ENCODE measurements at places on chromosomes 7 and 10.

- DNase-seq, result no peak
These were observed 35.5 kb downstream of the OGDHL start for GRCh38 chr10:49726593-49726992.

GRCh38 chr7:35422715-35423114 lies 168.8 kb upstream of the TBX20 start:
- DNase-seq, result no peak

DNA sequence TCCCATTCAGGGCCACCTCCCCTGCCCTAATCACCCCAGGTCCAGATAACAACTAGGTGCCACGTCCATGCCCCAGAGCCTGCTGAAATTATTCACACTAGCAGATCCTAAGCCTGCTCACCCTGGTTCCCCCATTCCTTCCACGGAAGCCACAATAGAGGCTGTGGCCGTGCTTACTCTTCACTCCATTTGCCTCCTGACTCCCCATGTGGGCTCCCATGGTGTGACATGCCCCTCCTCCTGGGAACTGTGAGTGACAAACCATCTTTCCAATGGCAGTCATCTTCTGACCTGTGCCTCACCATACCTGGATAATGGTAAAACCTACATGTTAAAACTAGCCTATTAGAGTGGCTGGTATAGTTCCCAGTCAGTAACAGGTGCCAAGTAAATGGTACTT lies 216.2 kb upstream of the PRKCQ start:
- DNase-seq, result no peak

DNA sequence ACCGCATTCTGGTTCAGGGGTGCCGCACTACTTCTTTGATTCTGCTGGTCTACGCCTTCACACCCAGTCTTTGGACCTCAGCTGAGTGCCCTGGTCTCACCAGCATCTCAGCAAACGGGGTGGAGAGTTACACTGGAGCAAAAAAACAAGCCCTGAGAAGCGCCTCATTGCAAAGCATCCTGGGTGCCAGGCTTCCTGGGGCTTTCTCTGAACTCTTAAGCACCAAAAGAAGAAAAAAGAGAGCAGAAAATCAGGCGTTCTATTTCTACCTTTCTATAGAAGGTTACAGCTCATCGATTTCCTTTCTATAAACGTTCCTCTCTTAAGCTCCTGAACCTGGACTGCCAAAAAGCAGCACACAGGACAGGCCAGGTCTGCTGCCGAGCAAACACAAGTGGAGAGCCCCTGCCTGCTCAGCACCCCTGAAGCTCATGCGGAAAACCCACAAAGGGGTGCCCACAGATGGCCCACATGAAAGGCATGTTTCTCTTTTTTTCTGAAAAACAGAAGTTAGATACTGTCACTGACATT lies 217.9 kb downstream of the SFMBT2 start:
- no peak for DNase-seq

DNA sequence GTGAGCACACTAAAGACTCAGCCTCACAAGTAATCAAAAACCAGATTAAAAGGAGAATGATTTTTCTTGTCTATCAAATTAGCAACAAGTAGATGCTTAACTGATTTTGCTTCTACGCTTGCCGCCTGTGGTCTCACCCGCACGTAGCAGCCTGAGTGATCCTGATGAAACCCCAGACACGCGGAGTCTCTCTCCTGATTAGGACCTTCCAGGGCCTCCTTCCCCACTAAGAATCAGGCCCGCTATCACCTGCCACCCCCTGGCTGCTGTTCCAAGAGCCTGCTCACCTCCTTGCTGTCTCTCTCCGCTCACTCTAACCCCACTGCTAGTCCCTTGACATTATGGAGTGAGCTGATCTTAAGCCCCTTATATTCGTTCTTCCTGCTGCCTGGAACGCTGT lies 325.9 kb upstream of the NRP1 start:
- DNase-seq, result no peak

DNA sequence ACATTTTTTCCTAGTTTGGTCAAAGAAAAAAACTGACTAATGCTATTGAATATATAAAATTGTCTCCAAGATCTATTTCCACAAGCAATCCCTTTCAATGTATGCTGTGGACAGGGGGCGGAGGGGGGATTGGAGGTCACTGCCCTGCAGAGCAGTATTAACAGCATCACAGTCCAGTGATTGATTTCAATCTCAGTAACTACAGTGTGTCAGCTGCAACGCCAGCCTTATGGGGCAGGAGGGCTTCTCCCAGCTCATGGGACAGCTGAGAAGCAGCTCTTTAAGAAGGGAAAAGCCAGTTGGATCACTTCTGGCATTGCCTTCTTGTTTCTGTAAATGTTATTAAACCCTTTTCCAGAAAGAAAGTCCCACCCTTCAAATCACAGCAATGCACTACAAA lies 65.0 kb downstream of the RAPGEF5 start:
- no peak for DNase-seq

DNA sequence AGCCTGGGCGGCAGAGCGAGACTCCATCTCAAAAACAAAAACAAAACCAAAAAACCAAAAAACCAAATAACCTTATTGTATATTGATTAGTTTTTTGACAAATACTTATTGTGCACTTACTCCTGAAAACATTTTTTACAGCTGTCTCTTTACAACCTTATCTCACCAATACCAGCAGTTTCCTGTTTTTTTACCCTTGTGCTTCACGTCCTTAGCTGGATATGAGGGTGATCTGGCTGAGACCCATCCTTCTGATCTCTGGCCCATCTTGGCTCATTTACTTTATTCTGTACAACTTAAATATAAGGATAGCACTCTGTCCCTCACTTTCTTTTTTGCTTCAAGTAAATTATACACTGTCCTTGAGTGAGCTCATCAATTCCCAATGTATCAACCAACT lies 104.6 kb upstream of the DNAJB12 start:
- no peak for DNase-seq

- no peak for DNase-seq
These were observed 145.4 kb downstream of the ARHGAP22 start for GRCh38 chr10:48459270-48460150.

DNA sequence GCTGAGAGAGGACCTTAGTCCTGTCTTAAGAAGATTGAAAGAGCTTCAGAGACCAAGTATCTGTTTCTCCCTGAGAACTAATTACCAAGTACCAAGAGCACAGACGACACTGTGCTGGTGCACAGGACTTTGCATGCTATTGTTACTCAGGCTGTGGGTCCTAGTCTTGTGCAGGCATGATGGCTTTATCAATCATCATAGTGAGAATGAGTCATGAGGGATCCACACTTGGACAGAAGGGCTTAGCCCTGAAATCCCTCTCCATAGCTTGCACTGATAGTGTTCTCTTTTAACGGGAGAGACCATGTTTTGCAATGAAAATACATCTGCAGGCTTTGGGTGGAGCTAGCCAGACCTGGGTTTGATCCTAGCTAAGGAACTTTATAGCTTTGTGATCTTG lies 93.3 kb downstream of the SORCS3 start:
- DNase-seq, result no peak

- DNase-seq, result no peak
These were observed 40.6 kb upstream of the WAC start for GRCh38 chr10:28492116-28492920.

GRCh38 chr7:49522111-49522510 lies 251.3 kb upstream of the VWC2 start:
- no peak for DNase-seq

DNA sequence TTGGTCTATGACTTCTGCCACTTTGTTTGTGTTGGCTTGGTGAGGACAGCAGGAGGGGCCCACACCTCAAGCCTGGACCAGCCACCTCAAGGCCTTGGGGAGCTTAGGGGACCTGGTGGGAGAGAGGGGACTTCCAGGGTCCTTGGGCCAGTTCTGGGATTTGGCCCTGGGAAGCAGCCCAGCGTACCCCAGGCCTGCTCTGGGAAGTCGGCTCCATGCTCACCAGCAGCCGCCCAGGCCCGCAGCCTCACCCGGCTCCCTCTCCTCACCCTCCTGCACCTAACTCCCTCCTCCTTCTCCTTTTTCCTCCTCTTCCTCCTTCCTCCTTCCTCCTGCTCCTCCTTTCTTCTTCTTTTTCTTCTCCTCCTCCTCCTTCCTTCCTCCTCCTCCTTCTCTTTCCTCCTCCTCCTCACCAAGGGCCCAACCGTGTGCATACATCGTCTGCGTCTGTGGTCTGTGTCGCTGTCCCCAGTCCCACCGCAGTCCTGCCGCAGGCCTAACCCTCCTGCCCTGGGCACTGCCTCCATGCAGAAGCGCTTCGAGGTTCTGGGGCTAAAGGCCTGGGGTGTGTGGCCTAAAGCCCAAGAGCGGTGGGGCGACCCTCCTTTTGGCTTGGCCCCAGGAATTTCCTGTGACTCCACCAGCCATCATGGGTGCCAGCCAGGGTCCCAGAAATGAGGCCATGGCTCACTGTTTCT lies 5.3 kb downstream of the EN2 start:
- no peak for DNase-seq

DNA sequence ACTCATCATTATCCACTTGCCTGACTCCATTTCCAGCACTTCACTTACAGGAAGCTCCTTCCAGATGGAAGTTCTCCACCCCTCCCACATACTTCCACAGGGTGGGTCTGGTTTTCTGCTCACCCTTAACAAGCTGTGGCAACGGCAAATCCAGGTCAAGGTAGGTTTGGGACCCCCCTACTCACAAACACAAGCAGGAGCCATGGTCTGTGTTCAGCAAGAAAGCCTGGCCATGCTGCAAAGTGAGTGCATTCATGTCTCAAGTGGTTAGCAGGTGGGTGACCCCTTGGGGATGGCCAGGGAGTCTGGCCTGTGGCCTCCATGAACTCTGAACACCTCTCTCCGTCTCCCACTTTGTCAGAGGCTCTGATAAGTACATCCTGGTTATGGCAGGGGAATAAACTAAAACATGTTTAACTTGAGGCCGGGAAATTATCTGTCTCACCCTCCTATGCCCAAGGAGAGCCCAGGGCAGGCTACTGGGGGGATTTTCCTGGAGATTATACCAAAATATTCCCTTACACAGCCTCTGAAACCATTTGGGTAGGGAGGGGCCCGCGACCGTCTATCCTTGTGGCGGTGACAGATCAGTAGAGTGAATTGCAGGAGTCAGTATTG lies 844 bp downstream of the XPNPEP1 start:
- no peak for DNase-seq

DNA sequence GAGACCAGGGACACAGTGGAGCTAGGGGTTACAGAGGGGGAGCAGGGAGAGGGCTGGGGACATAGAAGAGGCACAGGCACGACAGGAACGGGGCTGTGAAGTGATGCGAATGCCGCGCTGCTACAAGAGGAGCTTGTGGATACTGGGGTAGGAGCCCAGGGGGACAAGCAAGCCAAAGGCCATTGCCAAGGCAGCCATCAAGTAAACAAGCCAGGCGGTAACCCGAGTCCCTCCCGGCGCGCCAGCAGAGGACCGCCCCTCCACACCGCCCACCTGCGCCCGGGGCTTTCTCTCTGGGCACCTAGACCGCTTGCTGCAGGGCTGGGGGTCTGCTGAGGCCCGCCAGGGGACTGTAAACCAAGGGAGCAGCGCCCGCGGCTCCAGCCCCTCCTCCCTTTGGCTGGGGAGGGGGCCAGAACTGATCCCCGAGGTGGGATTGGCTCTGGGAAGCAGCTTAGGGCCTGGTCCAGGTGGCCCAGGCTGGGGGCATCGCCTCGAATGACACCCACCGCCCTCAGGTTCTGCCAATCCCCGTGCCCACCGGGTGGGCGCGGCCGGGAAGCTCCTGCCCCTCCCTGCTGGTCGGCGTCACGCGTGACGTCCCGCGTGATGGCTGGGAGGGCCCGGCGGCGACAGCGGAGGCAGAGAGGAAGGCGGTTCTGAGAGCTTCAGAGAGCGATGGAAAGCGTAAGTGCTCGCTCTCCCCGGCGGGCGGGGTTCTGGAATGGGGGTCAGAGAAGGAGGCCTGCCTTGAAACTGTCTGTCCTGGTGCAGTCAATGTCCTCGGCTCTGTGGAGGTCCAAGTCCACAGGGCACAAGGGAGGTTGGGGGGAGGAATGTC lies 982 bp downstream of the SFXN3 start:
- DNase-seq, result peak; percentile 45

GRCh38 chr7:40659231-40659630 lies 524.4 kb downstream of the SUGCT start:
- DNase-seq, result no peak

DNA sequence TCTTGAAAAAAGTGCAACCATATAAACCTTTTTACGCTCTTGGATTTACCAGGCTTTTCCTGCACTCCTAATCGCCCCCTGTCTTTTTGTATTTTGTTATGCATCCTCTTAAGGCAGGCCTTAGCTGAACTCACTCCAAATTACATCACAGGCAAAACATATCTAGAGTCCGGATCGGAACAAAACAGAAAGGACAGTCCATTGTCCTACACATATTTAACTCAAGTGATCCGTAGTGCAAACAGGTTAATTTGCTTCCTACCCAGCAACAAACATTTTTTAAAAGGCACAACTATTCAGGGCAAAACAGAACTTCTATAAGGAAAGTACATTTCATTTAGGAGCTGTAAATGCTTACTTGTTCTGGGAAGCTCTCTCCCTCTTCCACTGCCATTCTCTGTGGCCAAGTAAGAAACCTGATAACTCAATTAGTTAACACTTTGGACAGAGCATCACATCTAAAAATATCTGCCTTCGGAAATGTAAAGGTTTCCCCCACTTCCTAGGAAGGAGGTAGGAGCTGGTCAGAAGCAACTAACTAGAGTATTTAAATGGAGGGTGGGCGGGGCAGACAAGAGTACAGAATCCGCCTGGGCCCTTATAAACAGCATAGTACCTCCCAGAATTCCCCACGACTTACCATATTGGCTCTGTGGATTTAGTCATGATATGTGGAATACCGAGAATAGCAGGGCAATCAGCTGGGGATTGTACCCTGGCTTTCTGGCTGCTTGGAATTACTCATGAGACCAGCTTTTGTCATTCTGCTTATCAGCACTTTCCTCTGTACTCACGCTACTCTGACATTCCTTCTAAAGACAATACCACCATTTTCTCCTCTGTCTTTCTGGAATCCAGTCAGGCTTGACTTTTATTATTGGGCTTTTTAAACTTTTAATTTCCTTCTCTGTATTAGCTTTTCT lies 89.5 kb downstream of the ANK3 start:
- no peak for DNase-seq

- DNase-seq, result no peak
These were observed 86.8 kb downstream of the FANK1 start for GRCh38 chr10:125983161-125983560.

DNA sequence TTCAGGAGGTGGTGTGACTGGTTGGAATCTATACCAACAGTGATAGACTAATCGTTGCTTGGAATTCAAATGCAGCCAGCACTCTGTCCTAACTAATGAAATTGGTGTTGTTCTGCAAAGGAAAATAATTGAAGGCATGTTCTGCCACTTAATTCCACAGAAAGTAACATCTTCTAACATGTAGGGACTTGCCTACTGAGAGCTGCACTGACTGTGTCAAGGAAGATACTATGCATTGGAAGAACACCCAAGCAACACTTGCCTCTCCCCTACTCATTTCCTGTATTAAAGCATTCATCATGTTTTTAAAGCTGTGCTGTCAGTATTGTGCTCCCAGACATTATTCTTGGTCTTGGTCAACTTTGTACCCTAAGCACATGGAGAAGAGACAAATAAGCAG lies 2.7 kb upstream of the CYP3A7 start:
- peak; percentile 12 for DNase-seq

- DNase-seq, result peak; percentile 41
These were observed 232.4 kb downstream of the AHR start for GRCh38 chr7:17530741-17531421.
